ENCODE measurements at places on chromosomes 4 and X.

DNA sequence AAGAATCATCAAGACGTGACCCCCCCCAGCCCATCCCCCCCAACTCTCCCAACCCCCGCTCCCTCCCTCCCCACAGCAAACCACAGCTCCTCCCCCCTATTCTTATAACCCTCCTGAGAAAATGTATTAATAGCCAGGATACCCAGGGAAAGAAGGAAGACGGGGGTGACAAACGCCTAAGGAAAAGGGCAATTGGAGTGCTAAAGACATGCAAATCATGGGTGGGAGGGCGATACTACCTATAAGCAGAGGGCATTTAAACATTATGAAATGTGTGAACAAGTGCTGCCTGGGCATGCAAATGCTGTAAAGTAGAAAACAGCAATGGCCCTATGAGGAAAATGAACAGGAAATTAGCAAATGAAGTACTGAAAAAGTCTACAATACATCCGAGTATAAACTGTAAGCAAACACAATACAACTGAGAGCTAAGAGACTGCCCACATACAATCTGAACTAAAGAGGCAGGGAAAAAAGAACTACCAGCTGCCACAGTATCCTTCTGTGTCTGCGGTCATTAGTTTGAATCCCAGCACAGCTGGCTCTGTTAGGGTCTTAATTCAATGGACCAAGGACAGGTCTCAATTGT, 2.4 kb downstream of the CXXC4 start:
- DNase-seq: no peak

GRCh38 chrX:93977641-93978040, 303.6 kb downstream of the FAM133A start:
- DNase-seq: no peak

DNA sequence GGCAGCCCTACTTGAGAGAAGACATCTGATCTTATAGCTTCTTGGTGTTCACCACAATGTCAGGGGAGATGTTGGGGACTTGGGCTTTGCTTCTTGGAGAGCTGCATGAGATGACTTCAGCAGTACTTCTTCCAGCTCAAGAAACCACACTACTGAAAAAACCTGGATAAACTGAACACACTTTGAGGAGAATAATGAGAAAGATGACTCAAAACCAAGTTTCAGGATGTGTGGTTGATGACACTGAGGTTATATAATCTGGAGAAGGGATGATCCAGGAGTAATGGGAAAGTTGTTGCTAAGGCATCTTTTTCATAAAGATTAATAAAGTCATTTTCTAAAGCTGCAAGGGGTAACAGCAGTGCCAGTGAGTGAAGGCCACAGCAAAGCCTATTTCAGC, 58.4 kb upstream of the PNPLA4 start:
- DNase-seq: no peak

- DNase-seq: no peak
Measured at GRCh38 chr4:64889906-64890610, 480.8 kb upstream of the TECRL start.

DNA sequence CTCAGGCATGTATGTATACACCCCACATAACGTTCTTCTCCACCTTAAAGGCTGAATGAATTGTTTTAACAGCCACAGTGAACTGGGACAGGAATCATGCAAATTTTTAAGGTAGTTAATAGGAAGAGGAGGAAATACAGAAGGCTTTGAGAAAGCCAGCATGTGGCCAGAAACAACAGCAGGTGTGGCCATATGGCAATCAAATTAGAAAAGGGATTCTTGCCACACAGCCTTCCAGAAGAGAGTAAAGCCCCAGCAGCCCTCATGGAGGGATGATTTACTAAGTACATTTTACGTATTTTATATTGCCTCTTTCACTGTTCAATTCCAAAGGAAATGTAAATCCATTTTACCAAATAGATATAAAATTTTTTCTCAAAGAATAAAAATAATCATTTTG, 792.2 kb downstream of the ADGRL3 start:
- DNase-seq: no peak

- DNase-seq: peak; percentile 95
Measured at GRCh38 chr4:123699880-123700771, 303.5 kb downstream of the SPRY1 start.

DNA sequence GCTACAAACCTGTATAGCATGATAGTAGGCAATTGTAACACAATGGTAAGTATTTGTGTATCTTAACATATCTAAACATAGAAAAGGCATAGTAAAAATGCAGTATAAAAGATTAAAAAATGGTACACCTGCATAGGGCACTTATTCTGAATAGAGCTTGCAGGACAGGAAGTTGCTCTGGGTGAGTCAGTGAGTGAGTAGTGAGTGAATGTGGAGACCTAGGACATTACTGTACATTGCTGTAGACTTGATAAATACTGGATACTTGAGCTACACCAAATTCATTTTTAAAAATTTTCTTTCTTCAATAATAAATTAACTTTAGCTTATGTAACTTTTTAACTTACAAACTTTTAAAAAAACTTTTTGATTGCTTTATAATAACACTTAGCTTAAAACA, 68.2 kb upstream of the MAML3 start:
- DNase-seq: no peak

DNA sequence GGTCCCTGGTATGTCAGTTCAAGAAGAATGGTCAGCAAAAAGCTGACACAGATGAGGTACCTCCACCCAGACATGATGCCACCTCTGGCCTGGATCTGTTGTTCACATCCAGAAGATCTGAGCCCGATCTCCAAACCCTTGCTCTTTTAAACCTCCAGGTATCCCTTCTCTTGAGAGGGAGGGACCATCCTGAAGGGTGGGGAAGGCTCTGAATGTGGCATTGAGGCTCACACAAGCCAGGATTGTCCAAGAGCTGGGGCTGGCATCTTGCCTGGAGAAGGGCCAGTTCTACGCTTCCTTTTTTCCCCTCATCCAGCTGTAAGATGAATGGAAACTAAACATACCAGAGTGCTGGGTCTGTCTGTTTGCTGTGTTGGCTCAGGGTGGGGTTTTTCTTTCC, at the start of gene ITIH6:
Gene ITIH6, minus strand, starts transcription at position 119 of the 400 bp plus-strand sequence. Its CDS starts 45 bp downstream, at position 74.
- no peak for DNase-seq

GRCh38 chrX:45479835-45480422, 279.3 kb upstream of the DIPK2B start:
- DNase-seq: peak; percentile 87

GRCh38 chr4:17613761-17614415, 553 bp upstream of the MED28 start:
- DNase-seq: no peak

DNA sequence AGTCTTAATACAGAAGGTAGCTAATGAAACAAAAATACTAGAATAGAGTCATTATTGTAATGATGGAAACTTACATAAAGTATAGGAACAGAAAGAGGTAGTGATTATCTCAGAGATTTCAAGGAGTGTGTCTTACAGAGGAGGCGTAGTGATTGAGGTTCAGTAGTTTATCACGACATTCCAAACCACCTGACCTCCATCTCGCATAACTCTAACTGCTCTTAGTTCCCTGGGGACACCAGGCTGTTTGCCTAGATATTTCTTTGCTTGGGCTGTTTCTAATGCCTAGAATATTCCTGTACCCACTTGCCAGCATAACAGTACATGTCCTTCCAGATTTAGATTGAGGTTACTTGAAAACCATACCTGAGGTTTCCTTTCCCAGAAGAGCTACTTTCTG, 29.1 kb downstream of the STAG2 start:
- no peak for DNase-seq

GRCh38 chrX:50579955-50580354, 109.3 kb upstream of the DGKK start:
- no peak for DNase-seq

GRCh38 chr4:37976507-37976906, 16.3 kb downstream of the PTTG2 start:
- no peak for DNase-seq

DNA sequence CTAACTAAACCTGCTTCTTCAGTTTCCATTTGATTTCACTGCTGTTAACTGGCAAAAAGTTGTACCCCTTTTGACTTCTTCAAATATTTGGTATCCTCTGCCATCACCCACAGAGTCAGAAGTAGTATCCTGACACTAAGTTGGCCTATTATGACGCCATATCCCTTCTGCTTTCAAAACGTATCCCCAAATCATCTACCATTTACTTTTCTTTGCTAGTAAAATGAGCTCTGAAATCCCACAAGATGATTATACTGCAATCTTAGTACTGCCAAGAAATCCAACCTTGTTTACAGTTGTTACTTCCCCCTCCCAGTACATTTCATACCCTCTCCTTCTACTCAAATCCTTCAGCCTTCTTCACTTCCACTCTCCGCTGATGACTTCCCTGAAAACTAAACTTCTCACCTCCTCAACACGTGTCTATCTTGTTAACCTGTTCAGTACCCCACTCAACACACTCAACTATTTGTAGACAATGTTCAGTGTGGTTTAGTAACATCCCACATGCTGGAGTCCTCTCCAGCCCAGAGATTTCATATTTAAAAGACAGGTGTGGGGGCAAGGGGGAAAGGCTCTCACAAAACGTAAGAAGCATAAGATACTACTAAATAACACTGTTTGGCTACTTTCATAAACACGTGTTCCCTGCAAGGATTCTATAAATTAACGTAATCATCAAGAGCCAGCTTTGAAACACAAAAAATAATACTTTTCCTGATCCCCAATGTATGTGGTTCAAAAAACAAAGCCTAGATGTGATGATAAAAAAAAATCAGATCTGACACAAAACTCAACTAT, 1.3 kb downstream of the NAF1 start:
- DNase-seq: no peak

- no peak for DNase-seq
Measured at GRCh38 chrX:9535101-9535500, 70.2 kb downstream of the TBL1X start.

GRCh38 chrX:74251006-74251930, 52.7 kb upstream of the ZCCHC13 start:
- peak; percentile 23 for DNase-seq

- DNase-seq: no peak
Measured at GRCh38 chr4:150289198-150289597, 211.0 kb downstream of the DCLK2 start.

DNA sequence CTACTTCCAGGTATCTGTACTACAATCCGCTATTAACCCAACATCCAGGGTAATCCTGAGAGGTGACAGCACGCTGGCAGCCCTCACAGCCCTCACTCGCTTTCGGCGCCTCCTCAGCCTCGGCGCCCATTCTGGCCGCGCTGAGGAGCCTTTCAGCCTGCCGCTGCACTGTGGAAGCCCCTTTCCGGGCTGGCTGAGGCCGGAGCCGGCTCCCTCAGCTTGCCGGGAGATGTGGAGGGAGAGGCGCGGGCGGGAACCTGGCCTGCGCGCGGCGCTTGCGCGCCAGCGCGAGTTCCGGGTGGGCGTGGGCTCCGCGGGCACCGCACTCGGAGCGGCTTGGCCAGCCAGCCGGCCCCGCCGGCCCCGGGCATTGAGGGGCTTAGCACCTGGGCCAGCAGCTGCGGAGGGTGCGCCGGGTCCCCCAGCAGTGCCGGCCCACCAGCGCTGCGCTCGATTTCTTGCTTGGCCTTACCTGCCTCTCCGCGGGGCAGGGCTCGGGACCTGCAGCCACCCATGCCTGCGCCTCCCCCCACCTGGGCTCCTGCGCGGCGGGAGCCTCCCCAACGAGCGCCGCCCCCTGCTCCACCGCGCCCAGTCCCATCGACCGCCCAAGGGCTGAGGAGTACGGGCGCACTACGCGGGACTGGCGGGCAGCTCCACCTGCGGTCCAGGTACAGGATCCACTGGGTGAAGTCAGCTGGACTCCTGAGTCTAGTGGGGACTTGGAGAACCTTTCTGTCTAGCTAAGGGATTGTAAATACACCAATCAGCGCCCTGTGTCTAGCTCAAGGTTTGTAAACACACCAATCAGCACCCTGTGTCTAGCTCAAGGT, 87.3 kb downstream of the PRSS12 start:
- DNase-seq: no peak

DNA sequence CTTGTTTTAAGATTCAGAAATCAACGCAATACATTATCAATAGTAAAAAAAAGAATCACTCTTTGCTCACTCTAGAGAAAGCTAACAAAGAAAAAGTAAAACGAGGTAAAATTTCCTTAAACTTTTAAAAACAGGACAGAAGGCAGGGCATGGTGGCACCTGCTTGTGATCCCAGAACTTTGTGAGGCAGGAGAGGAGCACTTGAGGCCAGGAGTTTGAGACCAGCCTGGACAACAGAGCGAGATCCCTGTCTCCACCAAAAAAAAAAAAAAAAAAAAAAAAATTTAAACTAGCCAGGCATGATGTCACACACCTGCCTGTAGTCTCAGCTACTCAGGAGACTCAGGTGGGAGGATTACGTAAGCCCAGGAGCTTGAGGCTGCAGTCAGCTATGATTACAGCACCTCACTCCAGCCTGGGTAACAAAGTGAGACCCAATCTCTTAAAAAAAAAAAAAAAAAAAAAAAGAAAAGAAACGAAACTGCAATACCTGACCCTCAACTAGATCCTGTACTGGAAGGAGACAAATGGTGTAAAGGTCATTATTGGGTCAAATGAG, 3.5 kb downstream of the CCNI start:
- DNase-seq: no peak

GRCh38 chr4:141390571-141390970, 169.9 kb downstream of the ZNF330 start:
- DNase-seq: no peak

GRCh38 chrX:7574325-7574724, 268.6 kb upstream of the VCX start:
- no peak for DNase-seq

GRCh38 chrX:150310417-150310816, 52.7 kb upstream of the MAMLD1 start:
- DNase-seq: no peak

DNA sequence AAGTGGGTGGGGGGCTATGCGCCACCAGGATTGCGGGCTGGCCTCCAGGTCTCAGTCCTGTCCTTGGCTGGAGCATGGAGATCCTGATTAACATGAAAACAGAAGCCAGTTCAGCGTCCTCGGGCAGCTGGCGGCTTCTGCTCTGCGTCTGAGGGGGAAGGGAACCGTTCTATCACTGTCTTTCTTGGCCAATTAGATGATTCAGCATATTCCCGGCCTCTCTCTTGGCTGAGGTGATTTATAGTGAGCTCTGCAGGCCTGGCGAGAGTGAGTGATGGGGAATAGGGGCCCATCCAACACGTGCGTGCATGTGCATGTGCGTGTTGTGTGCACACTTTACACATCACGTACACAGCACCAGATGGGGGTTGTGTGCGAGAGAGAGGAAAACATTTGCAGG, 145.8 kb upstream of the ATP6AP2 start:
- peak; percentile 69 for DNase-seq

All from fibroblast of skin of left biceps (primary cell).